ENCODE measurements at places on chromosomes 4 and X. TPM values are rescaled to one million over a fixed set of nuclear protein-coding genes. Genes with fewer than 3 reads are reported as not detected.

The GSX2 gene
- not detected for total RNA-seq

- no peak for DNase-seq
Observed at GRCh38 chr4:83563998-83564397, 28.1 kb downstream of the GPAT3 start.

The MAGEC2 gene
- total RNA-seq: not detected

GRCh38 chr4:121070696-121071639 is 1.4 kb downstream of the NDNF start:
- DNase-seq: peak; percentile 76

The SMR3B gene
- 1.1 TPM for total RNA-seq

DNA sequence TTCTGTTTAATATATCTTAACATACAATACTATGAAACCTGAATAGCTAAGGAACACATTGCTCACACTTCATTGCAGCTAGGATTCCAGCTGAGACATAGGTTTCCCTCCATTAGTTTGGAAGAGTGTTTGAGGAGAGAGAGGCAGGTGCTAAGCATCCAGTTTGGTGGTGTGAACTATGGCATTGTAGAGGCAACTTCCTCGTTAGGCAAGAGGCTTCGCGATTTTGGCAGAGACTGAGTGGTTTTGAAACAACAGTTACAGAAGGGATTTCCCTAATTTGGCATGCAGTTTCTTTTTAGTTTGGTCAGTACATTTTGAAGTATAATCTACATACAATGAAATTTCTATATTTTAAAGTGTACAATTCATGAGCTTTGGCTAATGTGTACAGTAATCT is 117.1 kb upstream of the BMP3 start:
- DNase-seq: no peak

- DNase-seq: no peak
Observed at GRCh38 chr4:92451782-92452181, 148.0 kb downstream of the GRID2 start.

GRCh38 chr4:73415807-73416238 is 11.7 kb downstream of the ALB start:
- DNase-seq: no peak
